Chondrocyte (in vitro differentiated cells): ENCODE measurements at places on chromosomes 3 and 15.

DNA sequence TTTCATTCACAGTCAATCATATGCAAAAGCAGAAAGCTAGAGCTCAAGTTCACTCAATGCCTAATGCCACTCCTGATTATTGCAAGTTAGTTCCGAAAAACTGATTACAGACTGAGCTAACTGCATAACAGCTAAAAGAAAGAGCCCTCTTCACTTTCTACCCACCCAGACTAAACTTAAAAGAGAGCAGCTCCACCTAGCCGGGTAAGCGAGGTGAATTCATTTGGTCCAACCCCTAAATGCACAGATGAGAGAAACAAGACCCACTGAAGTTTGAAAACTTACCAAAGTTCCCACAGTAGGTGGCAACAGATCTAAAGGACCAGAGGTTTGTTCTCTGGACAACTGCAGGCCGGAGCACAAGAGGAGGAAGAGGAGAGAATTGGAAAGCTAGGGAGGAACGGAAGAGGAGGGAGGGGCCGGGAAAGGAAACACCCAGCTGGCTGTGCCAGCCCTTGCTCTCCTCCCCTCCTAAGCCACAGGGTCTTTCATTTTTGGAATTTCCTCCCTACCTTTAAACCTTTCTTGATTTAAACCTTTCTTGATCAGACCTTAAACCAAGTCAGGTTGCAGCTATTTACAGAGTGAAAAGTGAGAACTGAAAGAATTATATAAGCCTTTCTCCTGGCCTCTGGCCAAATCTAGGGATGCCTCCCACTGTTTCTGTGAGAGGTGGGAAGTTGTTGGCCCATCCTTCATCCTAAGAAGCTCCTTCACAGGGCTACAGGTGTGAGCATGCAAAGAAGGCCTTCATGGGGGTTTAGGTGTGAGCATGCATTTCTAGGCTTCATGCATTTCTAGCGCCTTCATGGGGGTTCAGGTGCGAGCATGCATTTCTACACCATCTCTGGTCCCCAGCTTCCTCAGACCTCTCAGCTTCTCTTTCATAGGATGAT, 114.7 kb upstream of the LMOD3 start:
- no peak for DNase-seq

GRCh38 chr3:185308126-185308754, 54.4 kb upstream of the EHHADH start:
- DNase-seq, result no peak

GRCh38 chr3:98512576-98512975, 10.1 kb downstream of the CLDND1 start:
- no peak for DNase-seq

GRCh38 chr3:150132101-150132749, 161.5 kb upstream of the PFN2 start:
- no peak for DNase-seq

- no peak for DNase-seq
Observed at GRCh38 chr15:39684233-39684632, 98.4 kb downstream of the FSIP1 start.

DNA sequence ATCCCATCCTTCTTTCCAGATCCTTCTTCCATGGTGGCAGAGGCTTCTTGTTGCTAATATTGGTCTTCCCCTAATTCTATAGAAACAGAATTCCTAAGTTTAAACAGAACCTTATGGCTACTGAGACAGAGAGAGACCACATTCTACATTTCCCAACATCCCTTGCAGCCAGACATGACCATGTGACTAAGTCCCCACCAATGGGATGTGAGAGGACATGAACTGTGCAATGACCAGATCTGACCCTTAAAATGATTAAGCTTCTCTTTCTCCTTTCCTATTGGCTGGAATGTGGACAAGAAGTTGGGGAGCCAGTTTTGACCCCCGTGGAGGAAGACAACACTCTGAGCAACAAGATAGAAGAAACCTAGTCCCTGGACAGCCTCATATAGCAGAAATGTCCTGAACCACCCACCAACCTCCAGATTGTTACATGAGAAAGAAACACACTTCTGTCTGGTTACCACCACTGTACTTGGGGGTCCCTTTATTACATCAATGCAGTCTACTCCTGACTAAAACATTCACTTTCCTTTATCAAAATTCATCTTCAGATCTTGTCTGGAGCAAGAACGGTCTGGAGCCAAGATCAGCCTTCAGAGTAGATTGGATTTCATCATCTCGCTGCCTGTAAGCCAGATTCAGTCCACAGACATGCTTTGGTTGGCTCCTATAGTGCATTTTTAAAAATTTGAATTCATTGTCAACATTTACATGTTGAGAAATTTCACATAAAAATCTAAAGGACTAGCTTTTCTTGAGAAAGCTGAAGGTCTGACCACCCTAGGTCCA, 183.9 kb downstream of the SHQ1 start:
- DNase-seq, result no peak

DNA sequence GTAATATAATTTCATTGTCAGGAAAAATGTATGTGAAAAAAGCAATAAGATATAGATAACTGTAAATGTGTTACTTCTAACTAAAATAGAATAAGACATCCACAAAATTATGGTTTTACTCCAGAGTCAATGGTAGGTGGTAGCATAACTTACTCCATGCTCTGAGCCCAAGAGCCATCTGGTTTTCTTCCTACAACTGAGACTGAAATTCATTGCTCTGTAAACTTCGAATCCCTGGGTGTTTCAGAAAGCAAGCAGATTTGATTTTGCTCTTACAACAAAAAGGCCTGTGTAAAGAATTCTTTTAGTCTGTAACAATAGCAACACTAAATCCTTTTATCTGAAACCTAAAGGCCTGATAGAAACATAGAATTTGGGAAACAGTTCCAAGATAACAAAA, 805.9 kb downstream of the AGBL1 start:
- DNase-seq, result no peak

GRCh38 chr15:63384906-63385305, 3.3 kb upstream of the CA12 start:
- DNase-seq, result no peak

- no peak for DNase-seq
Observed at GRCh38 chr3:156888576-156888975, 62.4 kb downstream of the LEKR1 start.

- no peak for DNase-seq
Observed at GRCh38 chr3:134704556-134704955, 53.7 kb upstream of the KY start.

DNA sequence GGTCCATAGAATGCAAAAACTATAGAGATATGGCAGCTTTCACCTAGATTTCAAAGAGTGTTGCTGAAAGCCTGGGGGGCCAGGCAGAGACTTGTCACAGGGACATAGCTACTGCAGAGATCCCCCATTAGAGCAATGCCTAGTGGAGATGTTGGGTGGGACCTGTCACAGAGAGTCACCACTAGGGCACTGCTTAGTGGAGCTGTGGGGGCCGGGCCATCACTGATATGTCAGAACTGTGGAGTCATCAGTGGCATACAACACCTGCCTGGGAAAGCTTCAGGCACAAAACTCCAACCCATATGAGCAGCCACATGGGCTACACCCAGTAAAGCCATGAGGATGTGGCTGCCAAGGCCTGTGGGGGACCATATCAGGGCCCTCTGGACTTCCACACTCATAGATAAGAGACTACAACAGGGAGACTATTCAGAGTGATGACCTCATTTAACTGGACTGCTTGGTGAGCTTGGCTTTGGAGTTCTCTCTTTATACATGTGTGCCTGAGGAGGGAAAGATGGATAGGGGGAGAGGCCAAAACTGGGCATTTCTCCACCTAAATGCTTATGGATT, 176.3 kb downstream of the ZNF621 start:
- DNase-seq, result no peak

DNA sequence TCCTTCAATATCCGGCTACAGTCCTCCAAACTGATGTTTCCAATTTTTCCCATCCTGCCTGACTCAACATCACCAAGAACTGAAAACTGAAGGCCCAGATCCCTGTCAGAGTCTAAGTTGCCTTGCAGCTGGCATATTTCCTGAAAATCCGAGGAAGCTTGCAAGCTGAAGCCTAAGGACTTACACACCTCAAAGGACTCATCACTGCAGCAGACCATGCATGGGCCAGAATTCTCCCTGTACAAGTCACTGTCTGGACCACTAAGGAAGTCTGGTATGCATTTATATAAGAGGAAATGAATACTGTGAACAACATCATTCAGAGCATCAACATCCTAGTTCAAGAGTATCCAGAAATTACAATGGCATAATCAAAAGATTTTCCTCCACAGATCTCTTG, 548.8 kb upstream of the MDFIC2 start:
- no peak for DNase-seq

DNA sequence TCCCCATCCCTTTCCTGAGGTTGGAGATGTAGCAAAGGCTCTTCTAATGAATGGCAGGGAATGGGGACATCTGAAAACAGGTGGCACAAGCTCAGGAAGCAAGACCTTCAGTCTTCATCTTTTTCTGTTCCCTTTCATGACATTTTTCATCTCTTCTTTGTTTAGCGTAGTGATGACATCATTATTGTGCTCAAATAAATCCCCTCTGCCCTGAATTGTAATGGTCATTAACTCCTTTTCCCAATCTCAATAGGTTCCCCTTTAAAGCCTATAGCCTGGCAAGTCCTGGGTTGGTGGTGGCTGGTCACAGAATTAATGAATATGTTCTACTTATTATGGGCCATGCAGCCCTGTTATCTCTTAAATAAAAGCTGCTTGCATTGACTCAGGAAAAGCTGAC, 21.4 kb downstream of the TF start:
- no peak for DNase-seq

DNA sequence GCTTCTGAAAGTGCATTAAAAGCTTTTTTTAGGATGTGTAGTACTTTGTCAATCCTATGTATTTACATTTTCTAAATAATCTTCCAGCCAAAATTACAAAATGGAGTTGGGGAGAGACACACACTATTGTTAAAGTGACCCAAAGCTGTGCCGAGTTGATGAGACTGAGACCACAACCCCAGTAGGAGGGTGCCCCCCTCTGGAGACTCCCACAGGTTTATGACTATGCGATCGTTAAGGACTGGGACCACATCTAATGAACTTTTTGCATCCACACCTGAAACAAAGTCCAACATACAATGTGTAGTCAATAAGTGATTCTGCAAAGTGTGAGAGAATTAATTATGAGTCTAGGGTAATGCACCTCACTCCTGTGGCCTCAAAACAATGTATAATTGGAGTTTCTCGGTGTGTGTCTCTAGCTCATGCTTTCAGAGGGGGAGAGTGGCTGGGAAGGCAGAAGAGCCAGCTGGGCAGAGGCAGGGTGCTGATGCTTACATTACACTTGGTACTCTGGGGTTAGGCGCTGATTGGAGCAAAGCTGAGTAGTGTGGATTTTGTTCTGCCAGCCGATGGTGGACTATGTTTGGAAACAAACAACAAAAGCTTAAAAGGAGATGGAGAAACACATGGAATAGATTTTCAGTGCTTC, 102.8 kb downstream of the KCNH8 start:
- DNase-seq, result no peak

DNA sequence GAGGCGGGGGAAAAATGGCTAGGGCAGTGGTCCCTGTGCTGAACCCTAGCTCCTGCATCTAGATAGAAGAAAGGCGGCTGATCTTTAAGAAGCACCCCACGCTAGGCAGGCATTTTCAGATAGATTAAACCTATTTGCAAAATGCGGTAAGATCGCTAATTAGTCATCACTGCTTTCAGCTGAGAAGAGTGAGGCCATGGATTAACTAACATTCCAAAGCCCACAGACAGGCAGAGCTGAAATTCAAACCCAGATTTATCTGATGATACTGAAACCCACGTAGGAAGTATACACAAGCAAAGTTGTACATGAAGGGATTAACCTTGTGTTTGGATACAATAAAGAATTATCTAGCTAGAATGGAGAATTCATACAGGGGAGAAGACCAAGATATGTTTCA, 4.8 kb downstream of the ADPGK start:
- no peak for DNase-seq

DNA sequence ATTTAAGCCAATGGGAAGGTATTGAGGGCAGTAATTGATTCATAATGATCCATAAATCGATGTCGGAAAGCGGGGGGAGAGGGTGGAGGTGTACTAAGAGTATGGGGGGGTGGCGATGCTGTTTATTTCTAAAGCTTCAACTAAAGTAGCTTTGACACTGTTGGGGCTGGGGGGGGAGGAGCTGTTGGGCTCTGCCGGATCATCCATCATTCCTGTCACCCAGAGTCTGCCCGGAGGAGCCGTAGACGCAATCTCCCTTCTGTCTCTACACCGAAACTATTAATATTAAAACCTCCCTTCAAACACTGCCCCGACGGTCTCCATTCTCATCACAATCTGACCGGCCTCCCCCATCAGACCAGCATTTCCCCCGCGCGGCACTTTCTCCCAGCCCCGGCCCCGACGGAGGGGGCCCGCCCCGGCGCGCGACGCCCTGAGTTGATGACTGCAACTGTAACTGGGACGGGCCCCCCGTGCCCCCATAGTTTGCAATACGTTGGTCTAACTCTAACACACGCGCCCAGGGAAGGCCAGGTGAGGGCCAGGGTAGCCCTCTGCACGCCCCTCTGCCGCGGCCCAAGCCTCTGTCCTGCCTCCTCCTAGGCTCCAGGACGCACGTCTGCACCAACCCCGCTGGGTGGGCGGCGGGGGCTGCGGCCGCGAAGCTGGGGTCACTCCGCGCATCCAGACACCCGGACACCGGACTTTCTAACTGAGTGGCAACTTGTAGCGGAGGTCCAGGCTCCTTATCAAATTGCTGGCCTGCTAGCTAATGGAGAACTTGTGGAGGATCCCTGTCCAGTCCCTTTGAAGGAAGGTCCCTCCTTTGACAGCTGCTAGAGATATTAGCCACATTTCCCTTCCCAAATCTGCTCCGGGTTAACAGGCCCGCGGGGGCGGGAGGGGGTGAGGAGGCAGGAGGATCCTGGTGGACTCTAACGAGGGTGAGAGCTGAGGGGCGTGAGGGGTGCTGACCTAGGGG, 212.0 kb downstream of the MEIS2 start:
- DNase-seq, result no peak

GRCh38 chr3:130835483-130835882, 58.4 kb upstream of the ATP2C1 start:
- DNase-seq, result no peak

DNA sequence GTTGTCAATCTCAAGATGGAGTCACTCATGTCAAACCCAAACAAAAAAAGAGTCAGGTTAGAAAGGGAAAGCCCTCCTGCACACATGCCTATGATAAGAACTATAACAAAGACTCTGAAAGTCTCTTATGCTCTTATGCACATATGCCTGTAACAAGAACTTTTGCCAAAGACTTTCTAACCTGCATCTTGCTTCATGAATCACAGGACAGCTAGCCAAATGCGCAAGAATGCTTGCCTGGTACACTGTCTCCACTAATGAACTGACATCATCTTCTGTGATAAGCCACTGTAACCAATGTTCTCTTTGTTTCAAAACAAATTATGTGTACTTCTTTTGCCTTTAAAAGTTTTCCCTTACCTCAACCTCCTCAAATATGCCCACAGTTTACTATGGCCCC, 18.2 kb upstream of the EHHADH start:
- no peak for DNase-seq

DNA sequence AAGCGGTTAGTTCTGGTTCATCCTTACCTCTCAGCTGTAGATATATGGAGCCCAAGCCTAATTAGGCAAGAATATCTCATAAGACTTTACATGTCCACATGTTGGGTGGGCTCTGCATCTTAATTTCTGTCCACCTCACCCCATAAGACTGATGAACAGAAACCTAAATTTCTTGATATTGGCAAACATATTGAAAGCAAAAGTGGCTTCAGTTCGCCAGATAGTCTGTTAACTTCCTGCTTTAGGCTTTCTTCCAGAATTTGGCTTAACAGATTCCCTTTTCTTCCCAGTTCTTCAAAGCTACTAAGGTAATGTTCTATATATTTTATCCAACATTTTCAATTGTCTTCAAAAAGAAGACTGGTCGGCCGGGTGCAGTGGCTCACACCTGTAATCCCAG, 19.7 kb downstream of the GABPB1 start:
- DNase-seq, result no peak

GRCh38 chr3:157586293-157586692, 83.1 kb upstream of the VEPH1 start:
- no peak for DNase-seq
